ENCODE measurements at places on chromosomes 3 and 15.

GRCh38 chr3:79297245-79297960 is 470.4 kb downstream of the ROBO1 start:
- no peak for DNase-seq

- no peak for DNase-seq
Measured at GRCh38 chr15:50241684-50242450, 23.7 kb downstream of the HDC start.

DNA sequence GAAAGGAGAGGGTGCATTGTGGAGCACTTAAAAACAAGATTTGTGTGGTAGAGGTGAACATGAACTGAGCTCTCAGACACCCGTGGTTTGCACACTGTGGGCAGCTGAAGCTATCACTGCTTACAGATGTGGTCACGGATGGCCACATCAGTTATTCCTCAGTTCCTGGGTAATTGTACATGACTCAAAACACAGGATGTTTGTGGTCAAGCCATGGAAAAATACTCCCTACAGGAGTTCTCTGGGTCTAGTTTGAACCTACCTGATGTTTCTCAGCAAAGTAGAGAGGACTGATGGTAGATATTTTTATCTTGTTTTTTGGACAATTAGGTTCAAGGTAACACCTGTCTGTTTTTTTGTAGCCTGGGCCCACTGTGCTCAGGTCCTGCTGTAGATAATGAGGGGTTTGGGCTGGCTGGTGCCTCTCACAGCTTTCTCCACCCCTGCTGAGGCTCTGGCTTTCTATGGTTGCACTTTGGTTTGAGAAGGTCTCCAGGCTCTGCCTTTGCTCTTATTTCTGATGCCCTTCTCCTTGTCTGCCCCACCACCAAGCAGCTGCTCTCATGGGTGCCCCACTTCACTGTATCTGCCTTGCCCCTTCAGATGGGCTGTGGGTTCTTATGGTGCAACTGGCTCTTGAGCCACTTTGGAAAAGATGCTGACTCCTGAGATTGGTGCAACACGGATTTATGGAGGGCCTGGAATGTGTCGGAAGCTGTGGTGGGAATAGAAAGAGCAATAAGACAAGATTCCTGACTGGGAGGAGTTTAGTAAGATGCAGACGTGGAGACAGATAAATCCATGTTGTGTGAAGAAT is 40.1 kb downstream of the CDCP1 start:
- DNase-seq = peak; percentile 71

DNA sequence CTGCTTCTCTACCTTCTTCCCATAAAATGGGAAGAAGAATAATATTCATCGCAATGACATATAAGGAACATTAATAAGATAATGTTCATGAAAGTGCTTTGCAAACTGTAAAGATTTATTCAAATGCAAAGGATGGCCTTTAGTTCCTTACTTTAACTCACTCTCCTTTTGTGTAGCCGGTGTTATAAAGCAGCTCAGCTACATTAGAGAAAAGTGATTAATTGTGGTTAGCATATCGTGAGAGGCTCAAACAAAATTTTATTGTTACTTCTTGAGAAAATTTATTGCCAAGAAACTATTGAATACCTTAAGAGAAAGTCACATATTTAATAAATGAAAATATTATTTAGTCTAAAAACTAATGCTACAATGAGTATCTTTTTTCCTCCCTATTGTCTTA is 250.7 kb upstream of the NR2E3 start:
- DNase-seq = no peak

Measured in stimulated activated CD8-positive, alpha-beta memory T cell treated with anti-CD3 and anti-CD28 coated beads, Interleukin-15, amount 100 ng/mL, for 48 hours (primary cell).